ENCODE measurements at places on chromosomes 3 and 15.

DNA sequence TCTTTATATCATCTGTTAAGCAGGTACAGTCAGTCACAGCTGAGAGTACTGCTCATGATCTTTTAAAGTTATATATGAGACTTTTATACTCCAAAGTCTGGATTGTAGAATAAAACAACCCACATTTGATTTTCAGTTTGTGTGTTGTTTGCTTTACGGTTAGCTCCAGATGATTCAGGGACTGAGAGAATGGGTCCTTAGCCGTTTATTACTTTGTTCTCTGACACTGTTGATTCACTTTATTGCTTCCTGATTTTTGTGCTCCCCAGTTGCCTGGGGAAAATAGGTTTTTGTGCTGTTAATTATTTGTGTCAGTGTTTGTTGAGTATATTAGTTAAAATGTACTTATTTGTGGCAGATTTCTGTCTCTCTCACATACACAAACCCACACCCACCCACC lies 8.6 kb upstream of the EBLN2 start:
- DNase-seq = no peak

DNA sequence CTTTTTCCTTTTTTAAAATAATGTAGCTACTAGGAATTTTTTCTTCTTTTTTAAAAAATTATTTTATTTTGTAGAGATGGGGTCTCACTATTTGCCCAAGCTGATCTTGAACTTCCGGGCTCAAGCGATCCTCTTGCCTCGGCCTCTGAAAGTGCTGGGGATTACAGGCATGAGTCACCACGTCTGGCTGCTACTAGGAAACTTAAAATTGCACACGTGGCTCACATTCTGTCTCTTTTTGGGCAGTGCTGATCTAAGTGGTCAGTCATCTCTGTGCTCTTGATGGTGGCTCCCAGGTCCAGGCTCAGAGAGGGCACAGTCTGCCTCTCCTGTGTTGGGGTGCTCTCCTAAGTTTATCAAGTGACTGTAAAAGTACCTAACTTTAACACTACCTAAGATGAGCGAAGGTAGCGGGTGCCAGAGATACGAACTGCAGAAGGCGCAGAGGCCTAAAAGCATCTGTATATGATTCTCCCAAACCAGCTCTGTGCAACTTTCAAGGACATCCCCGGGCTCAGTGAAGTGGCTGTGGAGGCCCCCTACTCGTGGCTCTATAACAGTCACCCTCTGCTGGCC lies 52.9 kb upstream of the SEC13 start:
- no peak for DNase-seq

DNA sequence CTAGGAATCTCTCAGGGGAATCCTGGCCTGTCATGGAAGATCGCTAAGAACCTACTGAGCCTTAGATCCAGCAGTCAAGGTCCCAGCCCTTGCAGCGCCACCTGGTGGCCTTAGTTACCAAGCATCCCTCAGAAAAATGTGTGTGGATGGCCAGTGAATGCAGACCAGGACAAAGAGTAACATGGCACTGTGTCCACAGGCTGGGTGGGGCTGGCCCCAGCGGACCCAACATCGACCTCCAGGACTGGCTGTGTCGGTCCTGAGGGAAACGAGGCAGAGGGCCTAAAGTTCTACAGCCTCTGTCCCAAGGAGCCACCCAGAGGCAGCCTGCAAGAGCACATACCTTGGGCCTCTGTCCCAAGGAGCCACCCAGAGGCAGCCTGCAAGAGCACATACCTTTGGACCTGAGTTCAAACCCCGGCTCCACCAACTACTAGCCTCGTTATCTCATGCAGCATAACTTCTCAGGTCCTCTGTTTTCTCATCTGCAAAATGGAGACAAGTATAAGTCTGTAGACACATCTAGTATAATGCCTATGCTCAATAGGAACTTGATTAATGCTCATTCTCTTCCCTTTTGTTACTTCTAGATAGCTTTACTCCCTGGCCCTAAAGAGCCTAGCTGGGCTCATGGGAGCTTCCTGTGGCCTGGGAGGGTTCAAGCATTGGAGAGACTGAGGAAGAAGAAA lies 57.5 kb upstream of the HERC1 start:
- peak; percentile 86 for DNase-seq

DNA sequence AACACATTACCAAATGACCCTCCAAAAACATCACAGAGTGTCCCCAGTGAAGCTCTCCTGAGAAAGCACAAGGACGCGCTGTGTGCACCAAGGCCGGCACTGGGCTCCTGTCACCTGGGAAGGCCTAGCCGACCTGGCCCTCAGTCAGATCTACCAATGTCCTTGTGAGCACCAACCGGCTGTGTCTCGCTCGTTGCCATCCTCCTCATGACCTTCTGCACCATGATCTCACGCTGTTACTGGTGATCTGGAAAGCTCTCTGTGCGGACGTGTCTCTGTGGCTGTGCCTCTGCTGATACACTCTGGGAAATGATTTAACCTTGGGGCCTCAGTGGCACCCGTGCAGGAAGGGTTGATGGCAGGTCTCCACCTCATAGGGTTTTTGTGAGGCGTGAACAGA lies 24.2 kb downstream of the ZXDC start:
- DNase-seq = no peak

GRCh38 chr3:66419036-66419435 lies 81.8 kb downstream of the LRIG1 start:
- DNase-seq = no peak

DNA sequence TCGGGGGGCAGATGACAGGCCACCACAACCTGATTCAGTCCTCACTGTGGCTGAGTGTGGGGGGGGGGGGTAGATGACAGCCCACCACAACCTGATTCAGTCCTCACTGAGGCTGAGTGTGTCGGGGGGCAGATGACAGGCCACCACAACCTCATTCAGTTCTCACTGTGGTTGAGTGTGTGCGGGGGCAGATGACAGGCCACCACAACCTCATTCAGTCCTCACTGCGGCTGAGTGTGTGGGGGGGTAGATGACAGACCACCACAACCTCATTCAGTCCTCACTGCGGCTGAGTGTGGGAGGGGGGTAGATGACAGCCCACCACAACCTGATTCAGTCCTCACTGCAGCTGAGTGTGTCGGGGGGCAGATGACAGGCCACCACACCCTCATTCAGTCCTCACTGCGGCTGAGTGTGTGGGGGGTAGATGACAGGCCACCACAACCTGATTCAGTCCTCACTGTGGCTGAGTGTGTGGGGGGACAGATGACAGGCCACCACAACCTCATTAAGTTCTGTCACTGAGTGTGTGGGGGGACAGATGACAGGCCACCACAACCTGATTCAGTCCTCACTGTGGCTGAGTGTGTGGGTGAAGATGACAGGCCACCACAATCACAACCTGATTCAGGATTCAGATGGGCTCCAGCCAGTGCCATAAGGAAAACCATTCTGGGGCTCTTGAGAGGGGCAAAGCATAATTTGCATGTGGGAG lies 16.9 kb downstream of the ZNF717 start:
- no peak for DNase-seq

GRCh38 chr3:134355416-134355815 lies 18.8 kb downstream of the AMOTL2 start:
- no peak for DNase-seq

GRCh38 chr3:123842711-123843110 lies 41.4 kb downstream of the MYLK start:
- no peak for DNase-seq

- peak; percentile 69 for DNase-seq
Measured at GRCh38 chr3:31724116-31724515, 191.4 kb downstream of the STT3B start.

DNA sequence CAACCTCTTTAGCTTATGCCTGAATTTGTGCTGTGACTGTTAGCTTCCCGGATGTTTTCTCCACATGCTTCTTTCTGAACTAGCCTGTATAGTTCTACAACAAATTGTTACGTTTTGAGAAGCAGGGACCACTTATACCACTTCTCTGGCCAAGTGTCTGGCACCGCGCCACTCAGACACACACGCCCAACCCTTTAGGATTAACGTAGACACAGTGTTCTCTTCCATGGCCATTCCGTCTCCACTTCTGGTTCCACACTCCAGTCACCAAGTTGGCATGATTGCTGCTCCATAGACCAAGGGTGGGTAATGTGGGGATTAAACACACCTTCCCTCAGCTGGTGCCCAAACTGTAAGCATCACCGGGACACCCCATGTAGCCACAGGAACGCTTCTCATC lies 755 bp upstream of the TMEM108 start:
- DNase-seq = no peak

DNA sequence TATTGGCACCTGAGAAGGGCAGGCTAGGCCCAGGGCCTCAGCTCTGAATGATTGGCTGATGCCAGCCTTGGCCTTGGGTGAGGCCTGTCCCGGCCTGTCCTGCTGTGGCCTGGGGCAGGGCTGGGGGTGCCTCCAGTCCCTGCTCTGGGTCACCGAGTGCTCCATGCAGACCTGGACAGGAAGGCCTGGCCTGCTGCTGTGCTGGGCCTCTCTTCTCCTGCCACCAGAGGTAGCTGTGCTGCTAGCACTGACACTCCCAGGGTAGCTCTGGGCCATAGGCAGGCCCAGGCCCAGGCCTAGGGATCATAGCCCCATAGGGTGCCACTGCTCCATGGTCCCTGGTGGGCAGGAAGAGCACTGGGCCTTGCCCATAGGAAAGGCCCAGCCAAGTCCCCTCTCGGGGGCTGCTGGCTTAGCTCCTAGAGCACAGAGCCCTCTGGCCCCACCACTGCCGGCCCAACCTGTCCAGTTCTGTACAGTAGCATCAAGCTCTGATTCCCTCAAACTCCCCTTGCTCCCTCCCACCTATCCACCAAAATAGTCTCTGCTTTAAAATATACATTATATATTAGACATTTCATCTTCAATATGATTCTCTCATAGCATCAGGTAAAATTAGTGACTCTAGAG lies 18.2 kb downstream of the ABTB1 start:
- DNase-seq = peak; percentile 63

- peak; percentile 49 for DNase-seq
Measured at GRCh38 chr15:70153921-70154717, 56.4 kb upstream of the TLE3 start.

GRCh38 chr15:91553196-91553854 lies 300.2 kb upstream of the SLCO3A1 start:
- no peak for DNase-seq

GRCh38 chr15:70410371-70410985 lies 312.8 kb upstream of the TLE3 start:
- DNase-seq = no peak

- DNase-seq = peak; percentile 33
Measured at GRCh38 chr3:57142411-57142723, 22.8 kb downstream of the IL17RD start.

DNA sequence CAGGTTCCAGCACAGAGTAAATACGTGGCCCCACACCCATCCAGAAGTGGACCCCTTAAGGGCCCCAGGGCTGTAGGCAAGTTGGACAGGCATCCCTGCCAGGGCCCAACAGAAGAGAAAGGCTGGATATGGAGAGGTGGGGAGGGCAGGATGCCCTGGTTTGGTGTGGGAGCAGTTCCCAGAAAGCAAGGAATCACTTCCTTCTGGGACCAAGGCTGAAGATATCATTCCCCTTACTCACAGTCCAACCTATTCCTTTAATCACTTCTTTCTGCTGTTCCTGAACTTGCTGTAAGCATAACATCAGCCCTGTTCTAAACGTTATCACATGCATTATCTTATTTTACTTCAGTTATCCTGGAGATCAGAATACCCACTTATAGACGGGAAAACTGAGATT lies 6.1 kb upstream of the MESP2 start:
- no peak for DNase-seq

- DNase-seq = no peak
Measured at GRCh38 chr3:121574449-121574848, 6.7 kb downstream of the ARGFX start.

DNA sequence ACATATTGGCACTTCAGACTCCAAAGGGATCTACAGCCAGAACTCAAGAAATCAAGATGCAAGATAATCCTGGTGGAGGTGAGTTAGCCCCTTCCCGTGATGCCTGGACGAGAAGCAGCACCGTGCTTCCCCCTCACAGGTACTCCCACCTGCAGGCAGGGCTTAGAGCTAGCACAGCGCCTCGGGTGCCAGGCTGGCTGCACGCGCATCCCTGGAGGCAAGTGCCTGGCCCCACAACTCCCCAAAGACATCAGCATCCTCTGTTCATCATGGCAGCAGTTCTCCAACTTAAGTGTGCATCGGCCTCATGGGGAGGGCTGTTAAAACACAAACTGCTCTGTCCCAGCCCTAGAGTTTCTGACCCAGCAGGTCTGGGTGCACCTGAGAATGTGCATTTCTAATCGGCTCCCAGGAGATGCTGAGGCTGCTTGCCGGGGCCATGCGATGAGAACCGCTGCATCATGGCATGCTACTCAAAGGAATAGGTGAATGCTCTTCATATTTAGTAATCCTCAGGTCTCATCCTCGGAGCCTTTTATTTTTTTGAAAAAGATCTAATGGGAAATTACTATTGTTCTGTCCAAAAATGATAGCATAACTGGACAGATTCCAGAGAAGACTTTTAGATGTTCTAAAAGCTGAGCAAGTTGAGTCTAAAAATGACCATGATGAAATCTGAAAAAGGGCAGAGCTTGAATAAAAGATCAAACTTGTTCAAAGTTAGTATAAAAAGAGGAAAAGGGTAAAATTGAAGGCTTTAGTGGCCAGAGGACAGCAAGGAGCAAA lies 244.2 kb downstream of the ADAMTS17 start:
- DNase-seq = no peak

Data from iPS-NIHi11 (cell line).